Mesenchymal stem cell (in vitro differentiated cells and primary cell): ENCODE measurements at places on chromosomes 3 and 15.
A peak's percentile ranks its signal among the peaks of the same experiment; 100 is the strongest.

GRCh38 chr3:69031635-69032034 is 18.2 kb upstream of the EOGT start:
- no peak for DNase-seq

DNA sequence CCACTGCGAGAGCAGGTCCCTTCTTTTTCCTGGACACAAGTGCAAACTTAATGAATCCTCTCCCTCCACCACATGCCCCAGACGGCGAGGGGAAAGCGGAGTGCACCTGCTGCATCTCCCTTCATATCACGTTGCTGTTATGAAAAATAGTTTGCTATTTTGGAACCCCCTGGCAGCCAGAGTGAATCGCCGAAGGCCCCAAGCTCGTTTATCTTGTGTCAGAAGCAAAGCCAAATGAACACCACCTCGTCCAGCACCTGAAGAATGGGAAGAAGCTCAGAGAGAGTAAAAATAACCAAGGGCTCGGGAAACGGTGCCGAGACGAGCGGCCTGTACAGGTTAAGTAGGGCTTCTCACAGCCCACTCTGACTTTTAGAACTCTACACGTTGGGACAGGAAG is 394.6 kb upstream of the RORA start:
- no peak for DNase-seq

GRCh38 chr3:157087780-157088600 is 72.0 kb downstream of the CCNL1 start:
- DNase-seq = no peak

GRCh38 chr3:78186404-78186803 is 1146.5 kb downstream of the ROBO2 start:
- no peak for DNase-seq

DNA sequence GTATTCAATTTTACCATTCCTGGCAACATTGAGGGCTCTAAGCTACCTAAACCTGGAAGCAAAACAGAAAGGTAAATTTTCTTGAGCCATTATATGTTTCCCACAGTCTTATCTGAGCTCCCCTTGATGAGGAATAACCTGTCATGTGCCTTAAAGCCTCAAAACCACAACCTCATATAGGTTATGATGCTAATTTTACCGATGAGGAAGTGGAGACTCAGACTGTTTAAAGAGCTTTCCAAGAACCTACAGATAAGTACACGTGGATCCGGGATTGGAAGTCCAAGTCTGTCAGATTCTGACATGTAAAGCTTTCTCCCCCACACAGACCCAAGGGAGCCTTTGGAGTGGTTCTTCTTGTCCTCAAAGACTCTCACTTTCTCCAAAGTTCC is 140.5 kb downstream of the SEMA6D start:
- no peak for DNase-seq

GRCh38 chr3:47314056-47314764 is 31.5 kb downstream of the KLHL18 start:
- DNase-seq = no peak

GRCh38 chr3:278300-279064 is 81.9 kb downstream of the CHL1 start:
- DNase-seq = no peak

DNA sequence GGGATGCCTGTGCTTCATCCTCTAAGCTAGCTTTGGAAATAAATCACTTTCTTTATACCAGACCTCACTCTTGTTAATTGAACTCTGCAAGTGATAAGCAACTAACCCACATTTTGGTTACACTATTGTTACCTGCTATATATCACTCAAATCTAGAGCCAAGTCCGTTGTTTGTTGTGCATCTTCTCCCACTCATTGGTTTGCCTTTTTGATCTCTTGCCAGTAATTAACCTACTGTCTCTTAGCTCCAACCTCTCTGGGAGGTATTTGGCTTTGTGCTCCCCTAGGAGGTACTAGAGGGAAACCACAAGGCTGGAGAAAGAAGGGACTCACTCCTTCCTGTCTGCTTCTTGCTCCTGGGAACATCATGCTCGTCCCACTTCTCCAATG is 12.8 kb upstream of the CRBN start:
- no peak for DNase-seq

DNA sequence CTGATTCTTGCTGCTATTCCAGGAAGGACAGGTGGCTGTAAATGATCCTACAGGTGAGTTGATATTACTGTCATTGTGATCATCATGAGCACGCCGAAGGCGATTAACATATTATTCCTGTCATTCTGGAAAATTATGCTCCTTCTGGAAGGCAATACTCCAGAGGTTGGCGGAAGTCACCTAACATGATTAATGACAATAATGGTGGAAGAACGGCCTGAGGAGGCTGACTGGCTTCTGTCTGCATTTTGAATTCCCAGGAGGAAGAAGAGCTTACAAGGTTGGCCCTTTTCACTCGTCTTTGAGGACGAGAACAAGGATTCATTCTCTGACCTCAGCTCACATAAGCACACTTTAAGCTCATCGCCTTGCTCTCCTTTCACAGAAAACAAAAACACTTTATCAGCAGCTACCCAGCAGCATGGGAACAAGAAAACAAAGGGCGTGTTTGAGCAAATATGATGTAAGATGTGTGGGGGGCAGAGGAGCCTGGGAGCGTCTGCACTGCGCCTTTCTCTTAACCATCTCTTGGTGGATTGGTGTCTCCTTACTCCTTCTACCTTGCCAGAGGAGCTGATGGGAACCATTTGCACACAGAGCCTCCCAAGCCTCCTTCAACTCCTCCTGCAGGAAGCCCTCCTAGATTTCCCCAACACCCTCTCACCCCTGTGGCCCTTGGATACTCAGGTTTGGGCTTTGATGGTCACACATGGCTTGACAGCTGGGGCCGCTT is 23.0 kb downstream of the ACSBG1 start:
- DNase-seq = no peak

DNA sequence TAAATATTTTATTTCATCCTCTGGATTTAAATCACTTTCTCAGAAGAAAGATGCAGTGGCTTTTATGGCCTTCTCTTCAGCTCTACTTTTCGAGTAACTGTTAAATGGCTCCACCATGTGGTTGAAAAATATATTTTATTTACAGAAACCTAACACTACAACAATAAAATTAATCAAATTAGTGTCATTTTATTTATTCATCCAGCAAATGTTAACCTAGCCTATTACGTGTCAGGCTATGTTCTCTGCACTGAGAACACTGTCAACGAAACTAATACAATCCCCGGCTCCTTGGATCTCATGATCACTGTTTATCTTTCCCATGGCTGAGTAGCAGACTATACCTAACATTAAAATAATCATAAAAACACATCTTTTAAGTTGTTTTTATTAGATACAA is 148.0 kb upstream of the OSTN start:
- peak; percentile 32 for DNase-seq

GRCh38 chr15:44782516-44782915 is 46.2 kb downstream of the TRIM69 start:
- DNase-seq = no peak
